ENCODE measurements at places on chromosomes 5 and 9. TPM values are rescaled to one million over a fixed set of nuclear protein-coding genes. Genes with fewer than 3 reads are reported as not detected.

Gene ZNF782
- 3.7 TPM for total RNA-seq

DNA sequence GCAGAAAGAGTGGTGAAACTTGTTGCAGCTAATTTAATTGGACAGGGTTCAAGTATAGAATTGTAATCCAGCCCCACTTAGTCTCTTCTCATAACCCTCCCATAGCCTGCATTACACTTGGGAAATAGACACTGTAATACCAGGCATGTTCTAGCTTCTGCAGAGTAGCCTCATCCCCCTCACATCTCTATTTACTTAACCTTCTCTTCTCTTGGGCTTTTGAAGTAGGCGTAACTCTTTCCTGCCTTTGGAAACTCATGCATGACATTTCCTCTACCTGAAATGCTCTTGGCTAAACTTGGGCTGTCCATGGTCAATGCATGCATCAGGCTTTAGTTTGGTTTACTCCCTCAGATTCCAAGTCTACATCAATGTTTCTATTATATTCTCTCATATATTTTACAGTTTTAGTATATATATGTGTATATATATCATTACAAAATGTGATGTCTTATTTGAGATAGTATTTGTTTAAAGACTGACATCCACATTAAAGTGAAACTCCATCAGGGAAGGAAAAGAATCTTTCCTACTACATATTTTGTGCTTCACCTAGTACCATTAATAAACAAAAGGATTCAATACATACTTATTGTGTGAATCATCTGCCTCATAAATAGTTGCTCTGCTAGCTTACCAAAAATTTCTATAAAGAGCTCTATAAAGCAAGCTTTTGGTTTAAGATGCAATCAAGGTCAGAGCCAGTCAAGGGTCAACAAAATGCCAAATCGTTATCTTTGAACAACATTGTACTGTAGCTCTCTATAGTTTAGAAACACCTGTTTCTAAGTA, 1158.0 kb downstream of the MAT2B start:
- H3K27me3 ChIP-seq = no peaks in the 10 kb centered on the region
- DNase-seq = no peak
- H3K27ac ChIP-seq = no peak overlapping the region
- no peak overlapping the region for H3K4me3 ChIP-seq
- no peaks in the 10 kb centered on the region for H3K4me1 ChIP-seq

- H3K36me3 ChIP-seq = no peaks in the 10 kb centered on the region
- no peak overlapping the region for H3K27ac ChIP-seq
- peaks cover 12% of the 10 kb centered on the region for H3K4me1 ChIP-seq
- H3K4me3 ChIP-seq = no peak overlapping the region
- no peaks in the 10 kb centered on the region for H3K27me3 ChIP-seq
Observed at GRCh38 chr5:119037496-119038215, 33.2 kb upstream of the DMXL1 start.

DNA sequence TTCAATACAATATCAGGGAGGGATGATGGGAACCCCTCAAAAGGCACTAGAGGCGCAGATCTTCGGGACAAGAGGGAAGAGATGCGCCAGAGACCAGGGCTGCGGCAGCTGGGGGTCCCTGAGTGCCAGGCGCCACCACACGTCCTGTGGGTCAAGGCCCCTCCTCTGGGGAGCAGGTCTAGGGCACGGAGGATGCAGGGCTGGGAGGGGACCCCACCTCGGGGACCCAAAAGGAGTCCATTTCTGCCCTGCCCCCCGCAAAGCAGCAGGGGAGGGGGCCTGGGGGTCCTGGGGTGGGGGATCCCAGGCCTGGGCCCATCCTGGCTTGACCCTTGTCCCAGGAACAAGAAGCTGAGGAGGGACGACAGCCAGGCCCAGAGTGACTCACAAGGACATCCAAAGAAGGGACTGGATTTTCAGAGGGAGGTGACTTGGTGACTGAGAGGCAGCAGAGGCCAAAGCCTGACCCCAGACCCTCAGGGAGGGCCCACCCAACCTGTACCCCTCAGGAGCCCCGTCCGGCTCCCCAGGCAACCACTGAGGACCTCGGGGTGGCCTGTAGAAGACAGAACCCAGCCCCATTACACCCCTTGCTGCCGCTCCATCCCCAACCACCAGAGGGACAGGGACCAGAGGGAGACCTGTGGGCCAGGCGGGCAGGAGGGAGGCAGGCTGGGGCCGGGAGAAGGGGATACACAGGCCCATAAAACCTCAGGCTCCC, 54.2 kb downstream of the LRSAM1 start:
- peaks cover 21% of the 10 kb centered on the region for H3K36me3 ChIP-seq
- no peaks in the 10 kb centered on the region for H3K27me3 ChIP-seq
- no peak for DNase-seq
- H3K4me1 ChIP-seq = 0 out of 2 replicates have a peak, but pooled peaks cover 4% of the 10 kb centered on the region
- H3K27ac ChIP-seq = no peak overlapping the region
- no peak overlapping the region for H3K4me3 ChIP-seq

DNA sequence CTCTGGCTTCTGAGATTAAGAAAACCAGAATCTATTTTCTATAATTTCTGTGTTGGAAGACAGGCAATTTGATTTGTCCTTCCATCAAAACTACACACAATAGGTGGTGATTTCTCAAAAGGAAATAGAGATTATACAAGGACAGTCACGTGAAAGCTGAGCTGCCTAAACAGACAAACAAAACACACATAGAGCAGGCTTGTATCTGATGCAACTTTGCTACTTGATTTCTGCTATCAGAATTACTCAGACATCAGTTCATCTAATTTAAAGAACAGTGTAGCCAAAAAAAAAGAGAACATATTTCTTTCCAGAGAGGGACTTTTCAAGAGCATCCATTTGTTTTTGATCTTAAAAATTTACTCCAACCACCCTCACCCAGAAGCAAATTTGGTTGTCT, 2128.3 kb upstream of the C9orf72 start:
- no peaks in the 10 kb centered on the region for H3K36me3 ChIP-seq
- H3K4me3 ChIP-seq = no peak overlapping the region
- no peaks in the 10 kb centered on the region for H3K4me1 ChIP-seq

Gene FEM1C
- 27.5 TPM for total RNA-seq

DNA sequence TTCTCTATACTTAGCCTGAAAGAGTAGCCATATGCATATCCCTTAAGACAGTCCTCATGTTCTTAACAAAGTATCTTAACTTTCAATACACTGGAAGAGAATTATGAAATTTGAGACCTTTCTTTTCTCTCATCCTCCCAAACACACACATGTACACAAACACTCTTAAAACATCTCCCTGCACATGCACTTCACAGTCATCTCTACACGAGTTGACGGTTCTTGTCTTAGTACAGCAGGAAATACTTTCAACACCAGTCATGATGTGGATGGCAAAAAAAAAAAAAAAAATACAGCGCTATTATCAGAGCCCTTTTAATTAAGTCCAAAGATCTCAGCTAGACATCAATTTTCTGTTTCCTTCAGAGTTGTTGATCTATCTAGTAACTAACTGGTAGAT, 43.6 kb upstream of the PCSK1 start:
- no peaks in the 10 kb centered on the region for H3K36me3 ChIP-seq
- DNase-seq = no peak
- no peaks in the 10 kb centered on the region for H3K4me1 ChIP-seq
- no peak overlapping the region for H3K27ac ChIP-seq

DNA sequence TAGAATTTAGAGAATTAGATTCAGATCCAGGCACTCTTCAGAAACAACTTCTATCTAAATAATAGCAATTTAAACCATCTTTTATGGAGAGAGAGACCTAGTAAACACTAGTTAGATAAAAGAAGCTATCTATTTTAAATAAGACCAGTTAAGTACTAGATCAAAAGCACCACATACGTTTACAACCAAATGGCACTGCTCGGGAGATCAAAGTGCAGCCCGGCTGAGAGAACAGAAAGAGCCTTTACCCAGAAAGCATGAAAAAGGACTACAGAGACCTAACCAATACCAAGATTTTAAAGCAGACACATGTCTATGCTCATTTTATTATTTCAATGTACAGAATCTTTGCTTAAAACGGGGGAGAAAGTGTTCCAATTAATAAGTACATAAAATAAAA, 30.8 kb downstream of the LIX1 start:
- H3K4me1 ChIP-seq = no peaks in the 10 kb centered on the region
- no peak for DNase-seq

Gene SLIT3
- 0.10 TPM for total RNA-seq

- H3K4me1 ChIP-seq = peaks cover 9% of the 10 kb centered on the region
- H3K27ac ChIP-seq = no peak overlapping the region
- DNase-seq = no peak
- H3K27me3 ChIP-seq = no peaks in the 10 kb centered on the region
Observed at GRCh38 chr5:490116-491106, 33.8 kb downstream of the SLC9A3 start.

Gene LMBRD2
- 1.1 TPM for total RNA-seq

Gene ZNF883
- not detected for total RNA-seq

Gene PTGER4
- total RNA-seq = 3.0 TPM

Gene CCNB1
- 281 TPM for total RNA-seq

DNA sequence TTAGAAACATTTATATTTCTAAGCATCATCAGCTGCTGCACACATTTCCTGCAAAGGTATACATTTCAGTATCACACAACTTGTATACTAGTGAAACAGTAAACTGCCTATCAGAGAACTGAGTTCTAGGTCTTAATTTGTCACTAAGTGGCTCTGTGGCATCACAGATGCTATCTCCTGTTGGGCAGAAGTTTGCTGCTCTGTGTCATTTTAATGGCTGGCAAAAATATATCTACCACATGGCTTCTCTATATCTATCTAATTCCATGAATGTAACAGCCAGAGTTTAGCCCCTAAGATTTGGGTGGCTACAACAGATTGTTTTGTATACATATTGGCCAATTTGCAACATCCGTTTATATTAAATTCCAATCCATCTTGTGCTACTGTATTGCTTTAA, 1231.9 kb upstream of the C9orf72 start:
- no peaks in the 10 kb centered on the region for H3K4me1 ChIP-seq
- no peak overlapping the region for H3K4me3 ChIP-seq
- DNase-seq = no peak
- no peak overlapping the region for H3K27ac ChIP-seq

- H3K4me3 ChIP-seq = no peak overlapping the region
- H3K4me1 ChIP-seq = no peaks in the 10 kb centered on the region
- no peak overlapping the region for H3K27ac ChIP-seq
- no peak for DNase-seq
Observed at GRCh38 chr5:11620172-11620571, 284.1 kb downstream of the CTNND2 start.

DNA sequence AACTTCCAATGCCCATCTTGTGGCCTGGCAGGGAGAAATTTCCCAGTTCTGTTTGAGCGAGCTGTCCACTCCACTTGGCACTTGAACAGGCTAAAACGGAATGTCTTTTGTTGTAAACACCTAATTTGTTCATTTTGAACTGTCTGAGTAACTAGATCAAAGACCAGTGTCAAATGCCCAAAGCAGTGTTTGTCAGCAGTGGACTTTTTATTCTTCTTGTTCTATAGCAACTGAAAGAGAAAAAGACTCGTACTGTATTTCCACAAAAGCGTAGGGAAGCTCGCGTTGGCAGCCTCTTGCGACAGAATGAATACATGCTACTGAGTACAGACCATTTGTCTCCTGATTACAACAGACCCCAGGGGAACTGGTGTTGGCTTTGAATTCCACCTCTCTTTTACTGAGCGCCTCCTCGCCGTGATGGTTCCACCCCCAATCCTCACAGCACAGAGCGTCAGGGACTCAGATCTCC, 601.8 kb upstream of the ZNF608 start:
- H3K4me3 ChIP-seq = no peak overlapping the region
- no peaks in the 10 kb centered on the region for H3K36me3 ChIP-seq
- DNase-seq = no peak
- H3K27ac ChIP-seq = no peak overlapping the region
- H3K4me1 ChIP-seq = no peaks in the 10 kb centered on the region
- no peaks in the 10 kb centered on the region for H3K27me3 ChIP-seq

- no peak overlapping the region for H3K4me3 ChIP-seq
- H3K27me3 ChIP-seq = no peaks in the 10 kb centered on the region
- peaks cover 8% of the 10 kb centered on the region for H3K4me1 ChIP-seq
- no peak for DNase-seq
- no peaks in the 10 kb centered on the region for H3K36me3 ChIP-seq
Observed at GRCh38 chr9:752681-753200, 88.8 kb upstream of the DMRT1 start.

- no peak for DNase-seq
- no peak overlapping the region for H3K4me3 ChIP-seq
- no peaks in the 10 kb centered on the region for H3K36me3 ChIP-seq
- no peak overlapping the region for H3K27ac ChIP-seq
Observed at GRCh38 chr5:933251-933861, 40.7 kb downstream of the TRIP13 start.

- no peak overlapping the region for H3K4me3 ChIP-seq
- H3K27me3 ChIP-seq = no peaks in the 10 kb centered on the region
- H3K4me1 ChIP-seq = peaks cover 57% of the 10 kb centered on the region
- DNase-seq = no peak
- H3K27ac ChIP-seq = no peak overlapping the region
Observed at GRCh38 chr5:150498501-150498900, 9.4 kb upstream of the NDST1 start.

Gene CCDC180
- total RNA-seq = 7.9 TPM

GRCh38 chr9:114089206-114089840, 9.8 kb downstream of the KIF12 start:
- DNase-seq = no peak
- no peaks in the 10 kb centered on the region for H3K36me3 ChIP-seq
- H3K27me3 ChIP-seq = no peaks in the 10 kb centered on the region
- H3K4me1 ChIP-seq = no peaks in the 10 kb centered on the region

GRCh38 chr5:139708877-139709581, 60.9 kb downstream of the CXXC5 start:
- H3K4me3 ChIP-seq = peak overlapping the region; percentile 13
- H3K36me3 ChIP-seq = no peaks in the 10 kb centered on the region
- peaks cover 40% of the 10 kb centered on the region for H3K4me1 ChIP-seq
- no peak overlapping the region for H3K27ac ChIP-seq
- DNase-seq = no peak

Data from HCT116 (cell line).